ENCODE measurements at places on chromosomes 16 and 17.
A peak's percentile ranks its signal among the peaks of the same experiment; 100 is the strongest.

- no peak for DNase-seq
These were observed 1.9 kb downstream of the NTN3 start for GRCh38 chr16:2472885-2473445.

GRCh38 chr16:73047536-73048291 lies at the start of gene ZFHX3:
TSS of gene ZFHX3 (minus strand) at chr16:73048128. CDS start at chr16:72960145, 87,983 bp downstream.
- peak; percentile 43 for DNase-seq

DNA sequence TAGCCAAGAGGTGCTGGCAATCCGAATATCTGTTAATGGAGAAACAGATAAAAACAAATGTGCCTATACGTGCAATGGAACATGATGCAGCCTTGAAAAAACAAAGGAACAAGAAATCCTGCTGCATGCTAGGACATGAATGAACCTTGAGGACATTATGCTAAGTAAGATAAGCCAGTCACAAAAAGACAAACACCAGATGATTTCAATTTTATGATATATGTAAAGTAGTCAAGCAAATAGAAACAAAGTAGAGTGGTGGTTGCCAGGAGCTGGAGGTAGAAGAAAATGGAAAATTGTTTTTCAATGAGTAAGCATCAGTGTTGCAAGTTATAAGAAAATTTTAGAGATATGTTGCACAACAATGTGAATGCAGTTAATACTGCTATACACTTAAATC lies 409.7 kb upstream of the CDH8 start:
- DNase-seq: no peak

DNA sequence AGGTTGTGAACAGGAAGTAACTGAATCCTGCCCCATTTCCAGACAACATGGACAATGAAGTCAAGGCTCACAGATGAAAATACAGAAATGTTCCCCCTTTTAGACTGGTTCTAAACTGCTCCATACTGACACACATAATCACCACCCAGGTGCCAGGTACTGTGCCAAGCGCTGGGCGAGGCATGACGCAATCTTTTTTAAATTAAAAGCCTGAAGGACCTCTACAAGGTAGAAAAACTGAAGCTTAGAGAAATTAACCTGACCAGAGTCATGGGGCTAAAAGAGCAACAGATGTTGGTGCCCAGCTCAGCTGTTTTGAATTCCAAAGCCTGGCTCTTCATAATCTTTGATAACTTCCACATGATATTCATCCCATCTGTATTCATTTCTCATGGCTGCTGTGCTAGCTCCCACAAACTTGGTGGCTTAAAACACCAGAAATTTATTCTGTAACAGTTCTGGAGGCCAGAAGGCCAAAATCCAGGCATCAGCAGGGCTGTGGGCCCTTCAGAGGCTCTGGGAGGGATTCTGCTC lies 4.9 kb upstream of the RAB11FIP4 start:
- no peak for DNase-seq

DNA sequence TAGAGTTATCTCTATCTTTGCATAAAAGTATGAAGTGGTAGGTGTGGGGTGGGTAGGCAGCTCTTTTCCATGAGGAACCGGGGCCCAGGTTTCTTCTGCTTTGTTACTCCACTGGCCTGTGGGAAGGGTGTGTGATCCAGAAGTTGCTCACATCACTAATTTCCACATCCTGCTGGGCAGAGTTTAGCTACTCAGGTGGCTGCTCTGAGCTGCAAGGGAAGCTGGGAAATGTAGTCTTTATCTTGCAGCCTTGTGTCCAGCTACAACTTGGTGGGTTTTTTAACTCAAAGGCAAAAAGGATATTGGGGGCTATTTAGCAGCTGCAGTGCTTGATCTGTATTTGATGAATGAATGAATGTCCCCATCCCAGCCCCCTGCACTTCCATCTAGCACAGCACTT lies 335.3 kb downstream of the SNX29 start:
- no peak for DNase-seq

DNA sequence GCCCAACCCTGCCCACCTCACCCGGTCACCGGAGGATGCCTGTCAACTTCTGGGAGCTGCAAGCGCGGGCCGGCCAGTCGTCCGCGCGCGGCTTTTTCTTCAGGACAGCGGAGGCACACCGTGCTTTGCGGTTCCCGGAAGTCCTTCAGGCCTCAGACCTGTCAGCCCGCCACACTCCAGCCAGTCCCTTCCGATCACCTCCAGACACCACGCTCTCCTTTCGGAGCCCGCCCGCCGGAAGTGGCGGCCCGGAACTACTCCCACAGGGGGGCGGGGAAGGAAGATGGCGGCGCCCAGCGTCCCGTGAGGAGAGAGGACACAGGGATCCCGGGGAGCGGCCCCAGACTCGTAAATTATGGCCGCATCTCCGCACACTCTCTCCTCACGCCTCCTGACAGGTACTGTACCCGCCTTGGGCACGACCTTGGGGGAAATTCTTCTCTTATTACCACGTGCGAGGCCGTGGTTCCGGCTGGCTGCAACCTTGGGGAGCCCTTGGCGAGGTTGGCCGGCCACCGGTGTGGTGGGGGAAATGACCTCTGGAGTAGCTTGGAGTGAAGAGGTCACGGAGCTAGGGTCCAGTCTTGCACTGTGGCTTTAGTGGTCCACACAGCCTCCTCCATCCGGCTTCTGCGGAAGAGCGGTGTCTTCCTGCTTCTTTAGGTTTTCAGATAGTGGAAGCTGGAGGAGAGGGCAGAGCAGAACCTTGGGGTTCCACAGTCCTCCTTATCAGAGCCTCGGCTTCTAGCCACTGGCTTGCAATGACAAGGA lies at the start of gene COX10:
TSS of gene COX10 (plus strand) at position 254 of the 771 bp plus-strand sequence. CDS start at position 356, 102 bp downstream.
- peak; percentile 71 for DNase-seq

DNA sequence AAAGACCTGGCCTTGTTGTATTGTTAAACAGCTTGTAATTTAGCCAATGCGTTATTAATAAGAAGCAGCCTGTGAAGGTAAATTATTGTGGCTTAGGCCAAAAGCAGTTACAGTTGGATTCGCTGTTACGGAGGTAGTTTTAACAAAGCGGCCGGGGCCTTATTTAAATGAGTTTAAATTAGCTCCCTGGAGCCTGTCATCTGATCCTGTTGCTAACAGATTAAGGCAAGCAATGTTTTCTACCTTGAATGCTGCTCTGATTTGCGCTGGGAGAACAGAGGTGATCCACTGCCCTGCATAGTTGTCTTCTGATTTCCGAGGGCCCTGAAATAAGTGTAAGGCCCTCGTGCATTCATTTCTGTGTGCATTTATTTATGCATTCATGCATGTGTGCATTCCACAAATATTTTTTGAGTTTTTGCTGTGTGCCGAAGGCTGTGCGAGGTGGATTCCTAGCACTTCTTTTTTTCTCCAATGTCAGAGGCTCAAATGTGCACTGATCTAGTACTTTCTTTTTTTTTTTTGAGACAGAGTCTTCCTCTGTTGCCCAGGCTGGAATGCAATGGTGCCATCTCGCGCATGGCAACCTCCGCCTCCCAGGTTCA lies 10.9 kb downstream of the SEC14L5 start:
- no peak for DNase-seq

GRCh38 chr16:27387724-27388123 lies 14.2 kb upstream of the IL21R start:
- DNase-seq: no peak

DNA sequence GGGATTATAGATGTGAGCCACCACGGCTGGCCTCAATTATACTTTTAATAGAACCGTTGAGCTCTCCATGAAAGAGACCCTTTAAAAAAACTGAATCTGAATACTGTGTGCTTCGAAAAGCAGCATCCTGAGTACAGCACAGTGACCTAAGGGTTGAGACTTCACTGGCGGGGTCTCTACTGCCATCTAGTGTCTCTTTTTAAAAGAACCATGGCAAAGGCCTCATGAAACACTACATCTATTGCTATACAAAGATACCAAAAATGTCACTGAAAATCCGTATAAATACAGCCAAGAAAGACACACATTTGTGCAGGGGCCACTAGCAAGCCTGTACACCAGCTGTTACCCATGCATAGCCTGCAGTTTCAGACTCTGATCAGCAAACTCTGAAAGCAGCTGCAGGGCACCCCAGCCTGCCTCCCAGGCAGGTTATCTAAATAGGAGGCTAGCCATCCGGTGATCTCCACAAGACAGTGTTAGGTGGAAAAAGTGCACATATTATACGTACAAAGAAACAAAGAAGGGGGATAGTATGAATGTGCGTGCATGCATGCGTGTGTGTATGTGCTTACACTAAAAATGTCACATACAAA lies 35.3 kb downstream of the NPLOC4 start:
- peak; percentile 20 for DNase-seq

- no peak for DNase-seq
These were observed 6.7 kb upstream of the CRHR1 start for GRCh38 chr17:45777388-45777787.

- DNase-seq: no peak
These were observed 5.4 kb upstream of the SLC5A2 start for GRCh38 chr16:31477220-31478216.

DNA sequence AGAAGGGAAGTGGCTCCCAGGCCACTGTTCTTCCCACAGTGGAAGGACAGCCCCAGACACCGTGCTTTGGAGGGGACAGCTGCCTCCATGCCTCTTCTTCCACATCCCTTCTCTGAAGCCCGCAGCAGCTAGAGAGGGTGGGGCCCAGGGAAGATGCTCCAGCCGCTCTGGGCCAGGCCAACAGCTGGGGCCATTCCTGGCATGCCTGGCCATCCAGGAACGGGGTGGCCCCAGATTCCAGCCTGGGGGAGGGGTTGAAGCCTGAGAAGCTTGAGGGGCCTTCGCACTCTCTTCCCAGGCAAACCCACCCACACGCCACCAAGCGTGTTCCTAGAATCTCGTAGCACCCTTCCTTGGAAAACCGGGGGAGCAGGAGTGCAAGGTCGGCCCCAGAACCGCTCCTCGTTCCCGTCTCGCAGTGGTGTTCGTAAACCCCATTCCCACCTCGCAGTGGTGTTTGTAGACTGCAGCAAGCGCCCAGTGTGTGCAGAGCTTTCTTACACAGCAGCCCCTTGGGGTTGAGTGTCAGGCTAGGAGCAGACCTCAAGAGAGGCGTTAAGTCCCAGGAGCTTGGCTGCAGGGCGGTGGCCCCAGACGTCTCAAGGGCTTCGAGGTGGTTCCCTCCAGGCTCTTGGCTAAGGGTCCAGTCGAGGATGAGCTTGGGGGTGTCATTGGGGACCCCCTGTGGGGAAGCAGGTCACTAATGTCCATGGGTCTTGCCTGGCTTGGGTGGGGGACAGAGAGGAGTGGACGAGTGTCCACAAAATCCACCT lies 2.7 kb downstream of the CDH15 start:
- DNase-seq: no peak

GRCh38 chr16:86217891-86218270 lies 292.4 kb upstream of the FOXF1 start:
- DNase-seq: no peak

- DNase-seq: no peak
These were observed 158.8 kb downstream of the CCDC182 start for GRCh38 chr17:57586196-57586740.

DNA sequence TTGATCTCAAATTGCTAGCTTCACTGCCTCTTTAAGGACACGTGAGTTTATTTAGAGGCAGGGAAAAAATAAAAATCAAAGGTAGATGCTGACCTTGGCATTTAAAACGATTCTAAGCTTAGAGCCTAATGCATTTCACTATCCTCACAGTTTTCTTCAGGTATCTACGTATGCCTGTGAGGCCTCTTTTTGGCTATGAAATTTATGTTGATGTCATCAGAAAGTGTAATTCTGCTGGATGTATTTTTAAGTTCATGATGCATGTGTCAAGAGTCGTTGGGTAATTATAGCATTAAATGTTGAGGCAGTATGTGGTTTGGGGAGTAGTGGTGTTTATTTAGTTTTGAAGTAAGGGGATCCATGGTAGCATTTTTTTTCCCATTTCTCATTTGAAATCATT lies 4.2 kb upstream of the KRTAP3-2 start:
- DNase-seq: no peak

DNA sequence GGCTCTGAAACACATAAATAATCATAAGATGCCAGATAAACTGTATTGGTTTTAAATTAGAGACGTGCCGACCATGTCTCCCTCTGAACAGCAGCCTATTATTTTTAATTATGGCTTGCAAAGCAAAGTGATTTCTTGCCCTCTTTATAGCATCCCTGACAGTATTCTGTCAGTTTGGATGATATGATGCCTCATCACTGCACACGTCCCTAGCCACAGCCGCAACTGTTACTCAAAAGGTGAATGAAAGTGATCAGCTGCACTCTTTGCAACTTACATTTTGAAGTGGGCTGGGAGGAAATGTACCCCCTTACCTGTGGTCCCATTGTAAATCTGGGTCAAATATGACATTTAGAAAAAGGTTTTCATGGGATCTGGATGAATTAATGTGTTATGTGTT lies 389.9 kb downstream of the MAF start:
- no peak for DNase-seq

GRCh38 chr16:81410643-81411293 lies 33.8 kb upstream of the CMIP start:
- no peak for DNase-seq

DNA sequence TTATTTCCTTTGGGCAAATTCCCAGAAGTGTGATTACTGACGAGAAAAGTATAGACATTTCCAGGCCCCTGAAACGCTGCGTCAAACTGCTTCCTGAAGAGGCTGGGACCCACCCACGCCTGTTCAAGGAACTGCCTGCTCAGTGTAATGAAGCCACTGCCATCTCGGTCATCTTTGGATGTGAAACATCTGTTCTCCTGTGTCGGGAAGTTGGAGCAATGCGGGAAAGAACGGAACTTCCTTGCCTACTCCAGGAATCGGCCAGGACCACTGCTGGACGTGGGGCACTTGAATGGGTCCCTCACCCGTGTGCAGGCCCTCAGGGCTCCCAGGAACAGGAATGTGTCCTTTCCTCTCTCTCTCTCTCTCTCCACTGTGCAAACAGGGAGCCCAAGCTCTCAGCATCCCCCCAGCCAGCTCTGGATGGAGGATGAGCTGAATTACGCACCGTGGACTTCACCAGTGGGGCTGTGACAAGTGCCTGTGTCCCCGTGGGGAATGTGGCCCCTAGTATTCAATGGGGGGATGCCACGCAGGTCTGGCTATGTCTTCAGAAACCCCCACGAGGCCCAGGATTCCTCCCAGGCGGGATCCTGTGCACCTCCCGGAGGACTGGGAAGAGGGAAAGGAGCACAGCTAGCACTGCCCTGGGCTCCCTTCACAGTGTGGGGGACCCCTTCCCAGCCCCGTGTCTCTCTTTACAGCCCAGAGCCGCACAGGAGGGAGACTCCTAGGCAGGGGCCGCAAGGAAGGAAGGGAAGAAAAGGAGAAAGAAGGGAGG lies 18.3 kb upstream of the LITAF start:
- DNase-seq: no peak

GRCh38 chr16:13193721-13194120 lies 292.3 kb downstream of the SHISA9 start:
- DNase-seq: no peak

GRCh38 chr17:54063639-54064038 lies 240.9 kb downstream of the KIF2B start:
- DNase-seq: no peak

- peak; percentile 54 for DNase-seq
These were observed 60.7 kb downstream of the OR1D5 start for GRCh38 chr17:3002538-3003295.

GRCh38 chr17:72297326-72298115 lies 176.7 kb downstream of the SOX9 start:
- DNase-seq: no peak

GRCh38 chr17:6457688-6458459 lies 13.6 kb downstream of the PIMREG start:
- DNase-seq: no peak

All from GDM1 (cell line).